ENCODE measurements at places on chromosomes 5 and 9.

DNA sequence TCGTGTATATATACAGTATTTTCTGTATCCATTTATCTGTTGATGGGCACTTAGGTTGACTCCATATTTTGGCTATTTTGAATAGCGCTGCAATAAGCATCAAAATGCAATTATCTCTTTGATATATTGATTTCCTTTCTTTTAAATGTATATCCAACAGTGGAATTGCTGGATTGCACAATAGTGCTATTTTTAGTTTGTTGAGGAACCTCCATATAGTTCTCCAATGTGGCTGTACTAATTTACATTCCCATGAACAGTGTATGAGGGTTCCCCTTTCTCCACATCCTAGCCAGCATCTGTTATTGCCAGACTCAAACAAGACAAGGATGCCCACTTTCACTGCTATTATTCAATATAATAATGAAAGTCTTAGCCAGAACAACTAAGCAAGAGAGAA lies 9.1 kb upstream of the CTXN3 start:
- DNase-seq = no peak

- DNase-seq = no peak
Measured at GRCh38 chr5:42628821-42629220, 127.8 kb upstream of the CCDC152 start.

DNA sequence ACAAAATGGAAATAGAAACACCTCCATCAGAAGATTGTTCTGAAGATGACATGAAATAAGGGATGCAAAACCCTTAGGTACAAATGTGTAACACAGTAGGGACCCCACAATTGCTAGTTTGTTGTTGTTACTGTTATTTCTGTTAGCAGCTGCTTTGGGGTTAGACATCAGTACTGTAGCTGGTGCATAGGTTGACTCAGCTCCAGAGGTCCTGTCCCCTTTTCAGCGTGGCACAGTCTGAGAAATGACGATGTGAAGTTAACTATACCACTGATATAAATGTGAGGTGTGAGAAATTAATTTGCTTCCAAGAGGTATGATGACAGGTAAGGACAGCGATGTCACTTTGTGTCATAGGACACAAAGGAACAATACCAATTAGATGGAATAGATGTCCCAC lies 384.6 kb upstream of the KLF4 start:
- DNase-seq = no peak

DNA sequence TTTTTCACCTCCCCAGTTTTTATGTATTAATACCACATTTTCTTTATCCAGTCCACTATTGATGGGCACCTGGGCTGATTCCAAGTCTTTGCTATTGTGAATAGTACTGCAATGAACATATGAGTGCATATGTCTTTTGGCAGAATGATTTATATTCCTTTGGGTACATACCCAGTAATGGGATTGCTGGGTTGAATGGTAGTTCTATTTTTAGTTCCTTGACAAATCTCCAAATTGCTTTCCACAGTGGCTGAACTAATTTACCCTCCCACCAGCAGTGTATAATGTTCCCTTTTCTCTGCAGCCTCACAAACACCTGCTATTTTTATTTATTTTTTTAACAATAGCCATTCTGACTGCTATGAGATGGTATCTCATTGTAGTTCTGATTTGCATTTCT lies 340.2 kb downstream of the ADAMTS6 start:
- peak; percentile 17 for DNase-seq

DNA sequence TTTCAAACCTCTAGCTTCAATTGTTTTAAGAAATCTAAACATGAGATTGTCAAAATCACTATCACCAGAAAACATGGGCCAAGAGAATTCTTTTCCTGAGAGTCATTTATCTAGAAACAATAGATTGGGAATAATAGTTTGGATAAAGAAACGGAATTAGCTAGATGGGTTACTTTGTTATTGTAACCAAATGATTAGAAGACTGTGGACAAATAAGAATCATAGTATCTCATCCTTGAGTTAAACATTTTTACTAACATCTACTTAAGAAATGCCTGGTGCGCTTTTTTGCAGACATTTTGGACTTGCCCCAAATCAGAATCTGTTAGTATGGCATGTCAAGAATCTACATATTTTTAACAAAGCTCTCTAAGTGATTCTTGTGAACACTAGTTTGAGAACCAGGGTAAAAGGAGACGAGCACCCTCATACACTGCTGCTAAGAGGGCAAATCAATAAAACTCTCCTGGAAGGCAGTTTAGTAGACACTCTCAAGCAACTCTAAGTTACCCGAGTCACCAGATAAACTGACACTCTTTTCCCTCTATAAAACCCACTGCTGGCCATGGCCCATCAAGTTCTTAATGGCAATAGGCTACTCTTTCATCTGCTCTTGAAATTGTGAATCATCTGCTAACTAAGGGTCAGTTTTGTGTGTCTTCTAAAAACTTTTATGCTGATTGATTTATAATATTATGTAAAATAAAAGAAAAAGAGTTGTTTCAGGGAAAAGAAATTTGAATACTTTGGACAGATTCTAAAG lies 39.1 kb downstream of the TPD52L3 start:
- DNase-seq = peak; percentile 16

DNA sequence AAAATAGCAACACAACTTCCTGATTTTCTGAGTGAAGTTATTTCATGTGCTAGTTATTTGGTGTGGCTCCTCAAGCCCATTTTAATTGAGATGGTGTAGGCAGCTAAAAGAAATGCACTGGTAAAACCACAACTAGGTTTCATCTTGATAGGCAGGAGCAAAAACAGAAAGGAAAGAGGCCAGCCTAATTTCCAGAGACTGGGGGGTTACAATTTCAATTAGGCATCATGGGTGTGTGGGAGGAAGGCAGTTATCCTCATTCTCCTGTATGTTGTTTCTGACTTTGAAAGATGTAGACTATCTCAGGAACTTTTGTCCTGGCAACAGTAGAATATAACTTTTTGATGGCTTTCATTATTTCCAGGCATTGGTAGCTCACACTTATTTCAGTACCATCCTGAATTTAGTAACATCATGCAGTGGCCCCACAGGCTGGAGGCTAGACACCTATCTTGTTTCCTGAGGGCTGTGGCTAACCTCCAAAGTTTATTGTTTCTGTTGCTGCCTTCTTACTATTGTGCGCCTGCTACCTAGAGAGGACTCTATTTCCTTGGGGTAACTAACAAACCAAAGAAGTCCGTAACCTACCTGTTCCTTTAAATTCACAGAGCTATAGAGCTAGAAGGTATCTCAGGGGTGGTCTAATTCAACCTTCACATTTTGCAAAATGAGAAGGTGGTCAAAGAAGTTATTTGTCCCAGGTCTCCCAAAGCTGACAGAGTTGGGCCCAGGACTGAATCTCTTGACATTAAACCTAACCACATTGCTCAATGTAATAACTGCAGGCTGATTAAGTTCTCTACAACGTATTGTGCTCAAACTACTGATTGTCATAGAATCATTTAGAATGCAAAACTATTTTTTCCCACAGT lies 42.4 kb downstream of the FYB1 start:
- no peak for DNase-seq
